Left renal cortex interstitium (tissue), 4 donors: ENCODE measurements at places on chromosomes 13 and 19.

GRCh38 chr13:79481685-79482052 is 714 bp downstream of the NDFIP2 start:
- peak; percentile 34 for DNase-seq

GRCh38 chr13:57346786-57347185 is 179.8 kb downstream of the PRR20E start:
- DNase-seq = no peak

- no peak for DNase-seq
Observed at GRCh38 chr19:28595722-28596480, 617.0 kb downstream of the UQCRFS1 start.

GRCh38 chr13:30567072-30567471 is 50.6 kb upstream of the USPL1 start:
- no peak for DNase-seq

GRCh38 chr19:10431943-10432735 is 11.8 kb downstream of the PDE4A start:
- no peak for DNase-seq

DNA sequence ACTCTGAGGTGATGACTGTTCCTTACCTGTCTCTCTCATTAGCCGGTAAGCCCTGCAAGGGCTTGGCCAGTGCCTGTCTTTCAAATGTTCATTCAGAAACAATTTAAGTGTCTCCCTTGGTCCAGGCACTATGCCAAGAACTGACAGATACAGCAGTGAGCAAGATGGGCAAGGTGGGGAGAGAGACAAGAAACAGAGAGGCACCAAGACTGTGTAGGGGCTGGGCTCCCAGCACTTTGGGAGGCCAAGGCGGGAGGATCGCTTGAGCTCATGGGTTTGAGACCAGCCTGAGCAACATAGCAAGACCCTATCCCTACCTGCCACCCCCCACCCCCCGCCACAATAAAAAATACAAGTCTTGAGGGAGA is 1.3 kb upstream of the CCNE1 start:
- no peak for DNase-seq

DNA sequence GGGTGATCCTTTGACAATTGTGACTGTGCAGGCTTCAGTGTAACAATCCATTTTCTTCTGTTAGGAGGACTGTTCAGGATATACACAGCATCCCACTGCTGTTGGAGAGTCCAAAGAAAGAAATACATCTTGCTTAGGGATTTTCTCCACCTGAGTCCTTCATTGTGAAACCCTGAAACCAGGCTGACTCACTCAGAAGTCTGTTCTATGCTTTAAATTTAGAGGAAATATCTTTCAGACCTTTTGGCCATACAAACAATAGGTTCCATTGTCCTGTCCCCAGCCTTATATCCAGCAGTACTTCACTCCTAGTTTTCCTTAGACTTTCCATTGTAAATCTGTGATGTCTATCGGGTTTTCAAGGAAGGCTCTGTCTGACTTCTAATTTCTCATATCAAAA is 379.1 kb downstream of the SUCLA2 start:
- DNase-seq = no peak

DNA sequence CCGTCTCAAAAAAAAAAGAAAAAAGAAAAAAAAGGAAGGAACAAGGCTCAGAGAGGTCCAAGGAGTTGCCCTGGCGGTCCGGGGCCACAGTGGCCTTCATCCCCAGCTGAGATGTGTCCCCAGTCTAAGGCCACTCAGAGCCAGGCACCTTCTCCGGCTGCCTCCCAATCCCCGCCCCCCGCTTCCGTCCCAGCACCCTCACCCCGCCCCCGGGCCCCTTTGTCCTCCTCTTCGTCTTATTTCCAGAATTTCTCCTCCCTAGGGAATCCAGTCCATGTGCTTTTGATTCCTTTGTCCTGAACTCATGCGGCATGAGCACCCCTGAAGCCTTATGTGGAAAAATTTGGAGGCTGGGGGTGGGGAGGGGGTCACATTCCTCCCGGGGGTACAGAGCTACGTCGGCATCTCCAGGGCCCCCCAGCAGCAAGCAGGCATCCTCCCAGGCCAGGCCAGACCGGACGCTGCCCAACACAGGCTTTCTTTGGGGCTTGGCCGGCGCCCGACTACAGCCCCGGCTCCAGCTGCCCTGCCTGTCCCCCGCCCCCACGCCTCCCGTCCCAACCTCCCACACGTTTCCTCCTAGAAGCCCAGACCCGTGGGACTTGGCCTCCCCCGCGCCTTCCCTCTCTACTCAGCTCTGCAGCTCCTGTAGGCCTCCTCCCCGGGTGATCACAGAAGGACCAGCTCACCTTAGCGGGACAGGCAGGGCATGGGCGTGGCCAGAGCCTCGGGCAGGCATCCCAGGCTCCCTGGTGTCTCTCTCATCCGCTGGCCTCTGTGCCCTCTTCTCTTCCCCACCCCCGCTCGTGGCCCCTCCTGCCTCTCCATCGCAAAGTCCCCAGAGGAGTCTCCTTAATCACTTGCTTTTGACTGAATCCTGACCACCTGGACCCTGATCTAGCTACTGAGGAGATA is 17.8 kb upstream of the ADGRE5 start:
- peak; percentile 79 for DNase-seq

DNA sequence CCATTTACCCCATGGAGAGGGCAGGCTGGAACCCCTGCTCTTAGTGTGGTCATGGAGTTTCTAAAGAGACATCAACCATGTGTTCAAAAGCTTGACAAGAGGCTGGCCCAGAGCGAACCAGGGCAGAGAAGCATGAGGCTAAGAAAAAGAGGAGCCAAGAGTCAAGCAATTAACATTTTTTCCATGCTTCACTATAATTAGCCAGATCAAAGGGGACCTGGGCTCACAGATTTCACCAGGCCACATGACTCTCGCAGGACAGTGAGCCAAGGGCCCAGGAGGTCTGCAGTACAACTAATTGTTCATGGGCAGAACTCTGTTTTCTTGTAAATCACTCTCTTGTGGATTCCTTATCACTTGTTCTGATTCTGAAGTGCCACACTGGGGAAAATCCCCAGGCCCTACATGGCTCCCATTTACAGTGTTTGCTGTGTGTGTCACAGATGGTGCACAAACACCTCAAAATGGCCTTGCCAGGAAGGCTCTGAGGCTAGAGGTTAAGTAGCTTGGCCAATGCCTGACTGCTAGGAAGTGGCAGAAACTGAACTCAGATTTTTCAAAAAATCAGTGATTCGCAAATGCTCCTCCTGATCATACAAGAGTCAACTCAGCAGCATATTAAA is 101.2 kb downstream of the LHFPL6 start:
- no peak for DNase-seq

DNA sequence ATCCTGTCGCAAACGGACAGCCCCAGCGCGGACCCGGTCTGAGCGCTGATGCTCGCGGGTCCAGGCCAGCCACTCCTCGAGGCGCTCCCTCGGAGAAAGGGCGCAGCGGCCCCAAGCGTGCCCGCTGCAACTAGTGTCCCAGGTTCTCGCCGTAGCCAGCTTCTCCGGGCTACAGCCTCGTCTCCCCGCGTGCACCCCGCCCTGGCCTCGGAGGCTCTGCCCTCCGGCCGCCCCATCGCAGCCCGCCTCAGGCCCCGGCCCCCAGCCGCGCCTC is 487 bp downstream of the FLT1 start:
- DNase-seq = no peak

DNA sequence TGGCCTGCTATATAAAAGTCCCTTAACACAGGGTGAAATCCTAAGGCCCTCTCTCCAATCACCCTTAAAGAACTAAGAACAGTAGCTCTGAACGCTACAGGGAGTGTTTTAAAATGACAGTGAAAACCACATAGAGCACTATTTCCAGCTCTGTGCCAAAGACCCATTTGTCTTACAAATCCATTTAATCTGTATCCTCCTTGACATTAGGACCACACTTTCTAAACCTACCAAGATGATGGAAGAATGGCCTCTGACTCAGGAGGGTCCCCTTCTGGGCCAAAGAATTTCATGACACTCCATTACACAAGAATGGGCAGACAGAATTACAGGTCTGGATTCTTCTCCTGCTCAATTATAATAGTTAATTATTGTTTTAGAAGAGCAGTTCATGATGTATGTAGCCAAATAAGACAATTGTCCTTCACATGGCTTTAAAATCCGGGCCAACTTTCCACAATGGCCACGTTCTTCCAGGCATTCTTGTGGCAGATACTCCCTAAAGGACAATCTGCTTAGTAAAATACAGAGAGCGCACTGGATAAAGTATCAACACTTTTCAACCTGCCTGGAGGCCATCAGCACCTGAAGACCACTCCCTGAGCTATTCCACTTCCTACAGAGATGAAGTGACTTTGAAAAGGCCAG is 61.0 kb downstream of the STK24 start:
- DNase-seq = no peak

- DNase-seq = no peak
Observed at GRCh38 chr13:89380101-89380500, 1708.9 kb downstream of the SLITRK5 start.

- peak; percentile 19 for DNase-seq
Observed at GRCh38 chr13:112510002-112510780, 77.8 kb downstream of the TUBGCP3 start.

DNA sequence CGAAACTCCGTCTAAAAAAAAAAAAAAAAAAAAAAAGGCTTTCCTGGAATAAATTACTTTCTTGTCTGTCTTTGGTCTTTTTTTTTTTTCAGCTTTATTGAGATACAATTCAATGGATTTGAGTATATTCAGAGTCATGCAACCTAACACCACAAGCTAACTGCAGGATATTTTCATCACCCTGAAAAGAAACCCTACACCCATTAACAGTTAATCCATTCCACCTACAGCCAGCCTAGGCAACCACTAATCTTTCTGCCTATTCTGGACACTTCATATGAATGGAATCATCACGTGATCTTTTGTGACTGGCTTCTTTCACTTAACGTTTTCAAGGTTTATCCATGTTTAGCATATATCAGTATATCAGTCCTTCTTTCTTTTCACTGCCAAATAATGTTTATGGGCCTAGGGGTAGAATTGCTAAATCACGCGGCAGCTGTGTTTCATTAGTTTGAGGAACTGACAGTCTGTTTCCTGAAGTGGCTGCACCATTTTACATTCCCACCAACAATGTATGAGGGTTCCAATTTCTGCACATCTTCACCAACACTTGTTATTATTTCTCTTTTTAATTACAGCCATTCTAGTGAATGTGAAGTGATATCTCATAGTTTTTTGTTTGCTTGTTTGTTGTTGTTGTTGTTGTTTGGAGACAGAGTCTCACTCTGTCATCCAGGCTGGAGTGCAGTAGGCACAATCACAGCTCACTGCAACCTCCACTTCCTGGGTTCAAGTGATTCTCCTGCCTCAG is 19.9 kb downstream of the LRFN3 start:
- no peak for DNase-seq

- no peak for DNase-seq
Observed at GRCh38 chr19:1163934-1164683, 10.0 kb downstream of the SBNO2 start.
